ENCODE measurements at places on chromosomes 6 and 20.
A peak's percentile ranks its signal among the peaks of the same experiment; 100 is the strongest.

- no peak for DNase-seq
Measured at GRCh38 chr6:158714706-158715105, 64.9 kb downstream of the SYTL3 start.

DNA sequence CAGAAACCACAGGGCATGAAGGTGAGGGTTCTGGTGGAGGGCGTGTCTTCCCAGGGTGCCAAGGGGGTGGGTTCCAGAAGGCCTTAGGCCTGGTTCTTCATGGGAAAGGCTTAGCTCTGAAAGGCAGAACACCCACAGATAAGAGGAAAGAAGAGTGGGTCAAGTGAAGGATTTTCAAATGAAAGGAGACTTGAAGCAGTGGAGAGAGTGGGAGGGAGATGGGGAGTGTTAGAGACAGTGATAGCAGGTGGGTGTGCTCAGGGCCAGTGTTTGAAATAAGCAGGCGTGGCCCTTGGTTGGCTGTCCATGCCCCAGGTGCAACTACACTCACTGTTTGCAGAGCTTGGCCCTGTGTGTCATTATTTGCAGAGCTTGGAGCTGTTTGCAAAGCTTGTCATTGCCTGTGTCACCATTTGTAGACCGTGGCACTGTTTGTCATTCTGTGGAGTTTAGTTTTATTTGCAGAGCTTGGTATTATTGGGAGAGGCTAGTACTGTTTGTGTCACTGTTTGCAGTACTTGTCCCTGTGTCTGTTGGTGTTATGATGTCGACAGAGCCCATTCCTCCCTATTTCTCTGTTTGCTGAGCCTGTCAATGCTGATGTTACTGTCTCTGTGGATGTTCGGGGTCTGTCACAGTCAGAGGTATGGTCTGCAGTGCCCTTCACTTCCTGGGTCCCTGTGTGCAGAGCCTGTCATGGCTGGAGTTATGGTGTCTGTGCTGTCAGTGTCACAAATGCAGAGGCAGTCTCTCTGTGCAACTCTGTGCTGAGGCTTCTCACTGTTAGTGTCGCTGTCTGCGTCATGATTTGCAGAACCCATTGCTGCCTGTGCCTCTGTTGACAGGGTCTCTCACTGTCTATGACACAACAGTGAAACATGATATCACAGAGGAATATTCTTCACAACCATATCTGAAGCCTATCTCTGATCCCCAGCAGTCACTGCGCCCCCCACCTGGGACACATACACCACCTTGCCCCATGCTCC lies 127.7 kb upstream of the LRFN2 start:
- DNase-seq, result peak; percentile 26

- no peak for DNase-seq
Measured at GRCh38 chr6:81998432-81998831, 246.0 kb upstream of the TENT5A start.

DNA sequence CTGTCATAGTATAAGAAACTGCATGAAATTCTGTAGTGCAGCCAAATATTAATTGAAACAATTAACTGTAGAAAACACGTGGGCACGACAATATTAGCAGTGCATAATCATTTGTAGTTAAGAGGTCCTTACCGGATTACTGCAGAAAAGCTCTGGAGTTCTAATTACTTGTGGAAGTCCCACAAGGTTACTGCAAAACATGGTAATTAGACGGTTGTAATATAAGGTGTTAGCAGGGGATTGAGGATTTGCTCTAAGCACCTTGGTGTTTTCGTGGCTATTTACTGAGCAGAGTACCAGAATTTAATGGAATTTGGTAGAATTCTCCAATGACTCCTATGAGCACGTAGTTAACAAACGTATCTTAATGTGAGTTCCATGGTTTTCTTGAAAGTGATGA lies 473.6 kb upstream of the AGPAT4 start:
- DNase-seq, result no peak

- DNase-seq, result no peak
Measured at GRCh38 chr6:15457121-15457650, 205.6 kb downstream of the DTNBP1 start.

DNA sequence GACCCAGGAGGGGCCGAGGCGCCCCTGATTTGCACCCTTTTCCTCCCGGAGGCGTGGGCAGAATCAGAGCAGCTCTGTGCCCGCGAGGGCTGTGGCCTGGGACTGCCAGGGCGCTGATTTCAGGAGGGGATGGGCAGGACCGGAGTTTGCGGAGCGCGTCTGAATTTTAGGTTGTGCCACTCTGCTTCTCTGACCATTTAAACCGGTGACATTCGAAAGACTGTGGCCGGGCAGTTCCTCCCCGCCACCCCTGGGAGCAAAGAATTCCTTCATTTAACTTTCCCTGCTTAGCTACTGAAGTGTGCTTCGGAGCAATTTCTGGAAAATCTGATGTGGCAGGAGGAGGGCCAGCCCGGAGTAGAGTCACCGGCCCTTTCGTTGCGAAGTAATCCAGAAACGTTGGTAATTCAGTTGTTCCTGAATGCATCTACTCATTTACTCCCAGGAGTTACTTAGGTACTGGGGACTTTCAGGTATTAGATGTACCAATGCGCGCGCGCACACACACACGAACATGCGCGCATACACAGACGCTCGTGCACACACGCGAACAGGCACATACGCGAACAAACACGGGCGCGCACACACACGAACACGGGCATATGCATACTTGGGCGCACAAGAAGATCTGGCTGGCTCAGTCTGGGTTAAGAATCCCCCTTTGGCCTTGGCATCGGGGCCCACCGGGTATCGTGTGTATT lies 568 bp downstream of the CCDC170 start:
- DNase-seq, result no peak

- DNase-seq, result no peak
Measured at GRCh38 chr20:54642864-54643667, 167.7 kb downstream of the DOK5 start.

DNA sequence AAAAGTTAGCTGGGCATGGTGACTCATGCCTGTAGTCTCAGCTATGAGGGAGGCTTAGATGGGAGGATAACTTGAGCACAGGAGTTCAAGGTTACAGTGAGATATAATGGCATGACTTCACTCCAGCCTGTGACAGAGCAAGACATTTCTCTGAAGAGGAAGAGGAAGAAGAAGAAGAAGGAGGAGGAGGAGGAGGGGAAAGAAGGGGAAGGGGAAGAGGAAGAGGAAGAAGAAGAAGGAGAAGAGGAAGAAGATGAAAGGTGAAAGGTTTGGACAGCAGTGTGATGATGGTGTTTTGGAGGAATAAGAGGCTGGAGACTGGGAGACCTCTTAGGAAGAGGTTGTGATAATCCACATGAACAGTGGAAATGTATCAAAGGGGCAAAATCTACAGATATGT lies 410.7 kb upstream of the JAG1 start:
- no peak for DNase-seq

GRCh38 chr6:93453956-93454355 lies 34.6 kb upstream of the EPHA7 start:
- DNase-seq, result no peak

DNA sequence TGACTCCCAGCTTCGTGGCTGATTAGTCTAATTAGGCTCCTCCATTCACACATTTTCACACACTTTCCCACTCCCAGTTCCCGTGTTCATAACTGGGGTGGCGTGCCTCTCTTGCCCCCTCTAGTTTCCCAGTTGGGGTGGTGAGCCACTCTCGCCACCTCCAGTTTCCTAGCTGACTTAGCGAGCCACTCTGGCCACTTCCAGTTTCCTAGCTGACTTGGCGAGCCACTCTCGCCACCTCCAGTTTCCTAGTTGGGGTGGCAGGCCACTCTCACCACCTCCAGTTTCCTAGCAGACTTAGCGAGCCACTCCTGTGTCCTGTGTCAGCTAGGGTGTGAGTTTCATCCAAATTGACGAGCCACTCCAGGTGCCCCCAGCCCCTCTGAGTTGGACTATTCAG lies 7.4 kb upstream of the GMPR start:
- no peak for DNase-seq

GRCh38 chr6:149423964-149424440 lies 23.9 kb downstream of the SUMO4 start:
- DNase-seq, result no peak

DNA sequence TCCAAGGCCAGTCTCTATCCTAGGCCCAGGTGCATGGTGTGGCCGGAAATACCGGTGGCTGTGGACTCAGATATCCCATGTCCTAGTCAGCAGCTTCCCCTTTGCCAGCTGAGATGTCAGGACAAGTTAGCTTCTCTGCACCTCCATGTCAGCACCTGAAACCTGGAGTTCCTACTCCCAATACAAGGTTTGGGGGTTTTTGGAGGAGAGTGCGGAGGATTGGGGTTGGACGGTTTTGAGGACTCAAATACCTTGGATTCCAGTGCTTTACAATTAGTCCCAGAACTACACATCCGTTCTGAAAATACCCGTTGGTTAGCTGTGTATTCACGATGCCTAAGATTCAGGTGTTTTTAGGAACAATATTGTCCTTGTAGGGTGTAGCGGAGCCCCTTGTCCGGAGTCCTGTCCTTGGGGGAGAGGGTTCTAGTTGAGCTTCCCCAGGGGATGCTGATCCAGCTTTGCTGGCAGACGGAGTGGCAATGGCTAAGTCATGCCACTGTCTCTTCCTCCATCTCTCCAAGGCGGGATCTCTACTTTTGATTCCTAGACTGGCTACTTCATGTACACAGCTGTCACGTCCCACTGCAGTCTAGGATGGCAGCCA lies 45.0 kb downstream of the ADNP start:
- DNase-seq, result no peak

DNA sequence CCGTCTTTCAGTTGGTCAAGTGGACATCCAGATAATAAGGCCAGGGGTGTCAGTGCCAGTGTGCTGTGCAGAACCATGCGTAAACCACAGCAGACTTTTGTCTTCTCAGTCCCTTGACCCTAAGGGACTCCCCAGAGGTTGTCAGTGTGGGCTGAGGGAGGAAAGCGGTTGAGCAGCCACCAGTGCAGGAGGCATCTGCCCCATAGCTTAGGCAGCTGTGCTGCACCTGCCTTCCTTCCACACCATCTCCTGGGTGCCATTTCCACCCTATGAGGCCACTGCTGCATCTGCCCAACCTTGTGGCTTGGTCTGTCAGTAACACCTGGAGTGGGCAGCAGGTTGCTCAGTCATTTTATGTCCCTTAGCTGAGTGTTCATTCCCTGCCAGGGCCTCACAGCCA lies 26.0 kb downstream of the PRPF6 start:
- DNase-seq, result no peak

DNA sequence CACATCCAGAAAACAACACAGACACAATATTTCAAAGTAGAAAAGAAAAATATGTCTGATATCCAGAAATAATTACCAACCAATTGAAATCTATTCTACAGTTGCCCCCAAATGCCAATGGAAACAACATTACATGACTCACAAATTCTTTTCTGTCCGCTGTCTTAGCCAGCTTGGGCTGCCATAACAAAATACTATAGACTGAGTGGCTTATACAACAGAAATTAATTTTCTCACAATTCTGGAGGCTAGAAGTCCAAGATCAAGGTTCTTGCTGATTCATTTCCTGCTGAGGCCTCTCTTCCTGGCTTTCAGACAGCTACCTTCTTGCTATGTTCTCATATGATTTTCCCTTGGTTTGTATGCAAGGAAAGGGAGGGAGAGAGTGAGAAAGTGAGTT lies 698.1 kb downstream of the DHX35 start:
- no peak for DNase-seq
